ENCODE measurements at places on chromosomes 5 and 9.

GRCh38 chr9:99822109-99822805, 572 bp downstream of the NR4A3 start:
- peak; percentile 37 for DNase-seq

DNA sequence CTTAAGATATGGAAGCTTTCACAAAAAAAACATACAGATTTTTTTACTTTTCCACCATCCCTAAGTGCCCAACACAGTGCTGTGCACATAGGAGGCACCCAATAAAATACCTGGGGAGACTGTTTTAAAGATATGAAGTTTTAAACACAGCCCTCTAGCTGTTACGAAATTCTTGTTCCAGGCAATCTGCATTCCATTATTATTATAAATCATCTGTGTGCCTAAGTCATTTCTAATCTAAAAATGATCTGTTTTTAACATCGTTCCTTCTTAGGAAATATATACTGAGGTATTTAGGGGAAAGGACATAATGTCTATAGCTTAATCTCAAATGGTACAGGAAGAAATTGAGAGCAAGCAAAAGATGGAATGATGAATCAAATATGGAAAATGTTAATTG, 32.7 kb upstream of the ISCA1 start:
- DNase-seq = no peak

GRCh38 chr5:7589800-7590199, 193.9 kb downstream of the ADCY2 start:
- no peak for DNase-seq

DNA sequence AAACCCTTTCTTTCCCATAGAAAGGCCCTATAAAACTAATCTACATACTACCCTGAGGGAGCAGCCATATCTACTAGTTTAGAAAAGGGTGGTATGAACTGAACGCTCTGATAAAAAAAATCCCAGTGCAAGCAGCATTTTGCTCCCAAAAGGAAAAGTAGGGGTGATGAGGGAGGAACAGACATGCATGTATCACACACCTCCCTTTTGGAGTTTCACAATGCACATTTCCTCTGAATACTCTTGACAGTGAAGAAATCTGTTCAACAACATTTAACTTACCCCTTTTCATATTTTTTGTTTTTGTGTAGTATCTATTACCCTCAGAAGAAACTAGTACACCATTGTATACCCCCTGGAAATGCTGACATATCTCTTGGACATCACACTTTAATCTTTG, 411.4 kb downstream of the MAT2B start:
- DNase-seq = no peak
